ENCODE measurements at places on chromosomes 13 and 19. TPM values are rescaled to one million over a fixed set of nuclear protein-coding genes. Genes with fewer than 3 reads are reported as not detected.

Gene CEACAM21
- polyA plus RNA-seq: not detected

Gene TNFSF13B
- polyA plus RNA-seq: 0.30 TPM

Gene SELENOV
- polyA plus RNA-seq: not detected

Gene CCDC169
- polyA plus RNA-seq: 0.25 TPM

Gene ZNF134
- polyA plus RNA-seq: 6.8 TPM

Gene CLC
- polyA plus RNA-seq: not detected

Gene ZNF71
- 3.2 TPM for polyA plus RNA-seq

All from HepG2 (cell line).